ENCODE measurements at places on chromosomes 13 and 19.

DNA sequence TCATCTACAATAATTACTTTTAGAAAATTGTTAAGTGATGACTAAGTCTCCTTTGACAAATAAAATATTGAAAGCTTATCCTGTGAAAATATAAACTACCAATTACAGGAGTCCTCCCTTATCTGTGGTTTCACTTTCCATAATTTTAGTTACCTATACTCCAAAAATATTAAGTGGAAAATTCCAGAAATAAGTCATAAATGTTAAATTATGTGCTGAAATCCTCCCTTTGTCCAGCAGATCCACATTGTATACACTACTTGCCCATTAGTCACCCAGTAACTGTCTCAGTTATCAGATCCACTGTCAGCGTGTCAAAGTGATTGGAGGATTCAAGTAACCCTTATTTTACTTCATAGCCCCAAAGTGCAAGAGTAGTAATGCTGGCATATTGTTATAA is 98.1 kb downstream of the SERP2 start:
- no peak for DNase-seq

DNA sequence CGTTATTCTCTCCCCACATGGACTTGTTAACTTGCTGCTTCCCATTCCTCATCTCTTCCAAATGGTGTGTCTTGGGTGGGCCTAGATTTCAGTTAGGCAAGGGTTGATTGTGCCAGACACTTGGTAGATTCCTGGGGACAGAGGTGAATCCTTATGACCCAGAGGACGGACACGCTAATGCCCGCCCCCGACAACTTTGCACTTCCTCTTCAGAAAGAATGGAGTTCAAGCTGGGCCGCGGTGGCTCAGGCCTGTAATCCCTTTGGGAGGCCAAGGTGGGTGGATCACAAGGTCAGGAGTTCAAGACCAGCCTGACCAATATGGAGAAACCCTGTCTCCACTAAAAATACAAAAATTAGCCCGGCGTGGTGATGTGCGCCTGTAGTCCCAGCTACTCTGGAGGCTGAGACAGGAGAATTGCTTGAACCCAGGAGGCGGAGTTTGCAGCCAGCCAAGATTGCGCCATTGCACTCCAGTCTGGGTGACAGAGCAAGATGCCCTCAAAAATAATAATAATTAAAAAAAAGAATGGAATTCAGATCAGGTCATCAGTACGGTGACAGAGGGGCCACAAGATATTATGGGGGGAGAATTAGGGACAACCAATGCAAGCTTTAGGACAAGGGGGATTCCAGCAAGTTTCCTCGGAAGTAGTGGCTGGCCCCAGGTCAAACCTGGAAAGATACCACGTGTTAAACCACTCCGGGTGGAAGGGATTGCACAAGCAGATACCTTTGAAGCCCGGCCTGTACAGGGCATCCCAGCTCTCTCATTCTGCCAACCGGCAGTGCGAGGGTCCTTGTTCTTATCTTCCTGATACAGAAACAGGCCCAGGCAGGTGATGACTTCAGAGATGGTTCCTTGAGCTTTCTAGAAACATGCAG is 2.7 kb downstream of the MYO9B start:
- DNase-seq, result no peak

- DNase-seq, result no peak
Measured at GRCh38 chr19:1289686-1290025, 4.0 kb downstream of the EFNA2 start.

DNA sequence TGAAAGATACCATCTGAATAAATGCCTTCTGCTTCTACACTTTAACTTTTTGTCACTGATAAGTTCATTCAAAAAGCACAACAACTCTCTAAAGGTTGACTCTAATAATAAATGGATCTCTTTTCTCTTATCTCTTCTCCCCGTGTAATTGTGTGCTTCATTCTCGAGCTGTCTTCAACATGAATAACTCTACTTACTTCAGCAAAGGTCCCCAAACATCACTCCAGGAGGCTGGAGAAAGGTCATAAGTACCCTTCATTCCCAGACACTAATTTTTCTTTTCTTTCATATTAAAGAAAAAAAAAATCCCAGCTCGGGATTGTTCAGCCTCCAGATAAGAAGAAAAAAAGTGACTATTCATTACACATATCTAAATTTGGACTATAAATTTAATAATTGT is 222.2 kb downstream of the FOXO1 start:
- no peak for DNase-seq

- DNase-seq, result no peak
Measured at GRCh38 chr13:58953638-58954037, 1210.1 kb downstream of the DIAPH3 start.

DNA sequence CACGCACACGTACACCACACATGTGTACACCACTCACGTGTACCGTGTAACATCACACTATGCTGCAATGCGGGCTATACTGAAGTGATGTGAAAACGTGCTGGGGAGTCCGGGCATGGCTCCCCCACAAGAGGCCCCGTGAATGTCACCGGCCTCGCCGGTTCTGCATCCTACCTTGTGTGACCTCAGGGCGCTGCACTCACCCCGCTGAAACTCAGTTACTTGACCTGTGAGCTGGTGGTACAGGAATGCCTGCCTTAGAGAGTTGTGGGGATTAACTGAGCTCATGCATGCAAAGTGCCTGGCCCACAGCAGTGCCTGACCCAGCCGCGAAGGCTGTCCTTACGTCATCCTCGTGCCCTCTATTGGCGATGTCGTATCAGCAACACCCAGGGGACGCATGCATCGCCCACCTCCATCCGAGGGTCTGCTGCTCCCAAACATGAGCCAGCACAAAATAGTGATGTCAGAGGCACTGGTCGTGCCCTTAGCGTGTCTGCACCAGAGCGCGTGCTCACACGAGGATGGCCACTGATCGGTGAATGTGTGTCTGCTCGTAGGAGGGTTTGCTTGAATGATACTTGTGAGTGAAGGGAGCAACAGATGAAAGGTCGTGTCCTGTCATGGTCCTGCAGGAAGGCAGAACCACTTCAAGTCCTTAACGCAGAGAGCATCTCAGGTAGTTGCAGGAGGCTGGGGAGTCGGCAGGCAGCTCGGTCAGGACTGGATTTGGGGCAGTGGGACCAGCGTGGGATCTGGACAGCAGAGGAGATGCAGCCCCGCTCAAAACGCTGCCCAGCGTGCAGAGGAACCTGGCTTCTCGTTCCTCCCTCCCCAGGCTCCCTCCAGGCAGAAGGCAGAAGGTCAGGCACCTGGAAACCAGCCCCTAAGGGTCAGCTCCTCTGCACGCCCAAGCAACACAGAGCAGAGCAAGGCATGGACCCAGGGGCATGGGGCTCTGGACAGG is 126.2 kb upstream of the SPACA7 start:
- no peak for DNase-seq

DNA sequence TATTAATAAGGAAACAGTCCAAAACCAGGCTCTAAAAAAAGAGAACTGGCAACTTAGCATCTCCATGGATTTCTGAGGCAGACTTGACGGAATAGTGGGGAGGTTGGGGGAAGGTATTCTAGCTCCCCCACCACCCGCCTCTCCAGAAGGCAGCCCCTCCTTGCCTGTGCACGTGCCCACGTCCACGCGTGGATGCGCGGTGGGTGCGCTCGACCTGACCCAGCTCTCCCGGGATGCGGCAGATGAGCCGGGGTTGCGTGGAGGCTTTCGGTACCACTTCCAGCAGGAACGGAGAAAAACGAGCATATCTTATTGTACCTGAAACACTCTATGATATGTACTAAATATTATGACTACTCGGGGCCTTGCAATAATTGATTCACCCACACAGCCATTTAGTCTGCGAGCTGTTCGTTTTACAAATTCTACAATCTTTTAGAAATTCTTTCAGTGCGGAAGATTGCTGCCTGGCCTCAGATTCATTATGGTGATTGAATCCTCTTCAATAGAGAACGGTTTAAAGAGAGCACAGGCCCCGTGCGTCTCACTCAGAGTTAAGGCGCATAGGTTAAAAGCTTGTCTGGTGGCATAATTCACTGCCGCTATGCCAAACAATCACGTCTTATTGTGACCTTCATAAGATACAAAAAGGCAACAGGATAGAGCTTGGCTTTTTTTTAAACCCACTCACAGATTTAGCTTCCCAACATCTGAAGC is 117.9 kb downstream of the URI1 start:
- no peak for DNase-seq

DNA sequence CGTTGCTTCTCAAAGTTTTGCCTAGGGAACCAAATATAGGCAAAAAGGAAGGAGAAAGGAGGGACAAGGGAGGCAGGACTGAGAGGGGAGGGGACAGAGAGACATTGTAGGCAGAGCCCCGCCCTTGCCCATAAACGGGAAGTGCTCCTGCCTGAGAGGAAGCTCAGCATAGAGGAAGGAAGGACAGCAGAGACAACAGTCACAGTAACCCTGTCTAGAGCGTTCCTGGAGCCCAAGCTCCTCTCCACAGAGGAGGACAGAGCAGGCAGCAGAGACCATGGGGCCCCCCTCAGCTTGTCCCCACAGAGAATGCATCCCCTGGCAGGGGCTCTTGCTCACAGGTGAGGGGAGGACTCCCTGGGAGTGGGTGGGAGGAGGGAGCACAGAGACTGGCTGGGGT is at the start of gene CEACAM21:
Gene CEACAM21, plus strand, starts transcription at position 169 of the 400 bp plus-strand sequence. Its CDS starts 109 bp downstream, at position 278.
- peak; percentile 35 for DNase-seq

- DNase-seq, result no peak
Measured at GRCh38 chr19:31438401-31439269, 89.4 kb upstream of the TSHZ3 start.

DNA sequence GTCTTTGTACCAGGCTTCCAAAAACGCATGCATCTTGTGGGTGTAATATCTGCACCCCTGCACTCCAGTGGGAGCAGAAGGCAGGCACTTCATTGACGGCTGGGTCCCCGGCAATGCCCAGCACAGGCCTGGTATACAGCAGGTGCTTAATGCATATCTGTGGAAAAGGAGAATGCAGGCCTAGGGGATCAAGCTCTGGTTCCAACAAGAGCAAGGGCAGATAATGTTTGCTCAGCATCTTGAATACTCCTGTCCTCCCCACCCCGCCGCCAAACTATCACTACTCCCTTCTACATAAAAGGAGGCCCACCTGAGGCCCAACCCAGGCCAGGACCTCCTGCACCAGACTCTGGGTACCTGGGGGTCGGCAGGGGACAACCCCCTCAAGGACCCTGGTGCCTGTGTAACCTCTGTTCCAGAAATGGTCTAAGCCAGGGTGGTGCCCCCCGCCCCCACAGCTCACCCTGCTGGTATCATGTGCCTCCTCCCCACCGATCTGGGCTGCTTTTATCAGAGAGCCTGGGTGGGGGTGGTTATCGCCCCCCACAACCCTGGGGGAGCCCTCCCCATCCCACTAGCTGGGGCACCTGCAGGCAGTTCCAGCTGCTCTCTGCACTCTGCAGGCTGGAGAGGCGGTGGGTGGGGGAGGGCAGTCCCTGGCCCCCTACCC is 4.8 kb downstream of the KLF16 start:
- no peak for DNase-seq

Measured in small intestine (tissue), 16 donors.